ENCODE measurements at places on chromosomes 12 and 14.
A peak's percentile ranks its signal among the peaks of the same experiment; 100 is the strongest.

DNA sequence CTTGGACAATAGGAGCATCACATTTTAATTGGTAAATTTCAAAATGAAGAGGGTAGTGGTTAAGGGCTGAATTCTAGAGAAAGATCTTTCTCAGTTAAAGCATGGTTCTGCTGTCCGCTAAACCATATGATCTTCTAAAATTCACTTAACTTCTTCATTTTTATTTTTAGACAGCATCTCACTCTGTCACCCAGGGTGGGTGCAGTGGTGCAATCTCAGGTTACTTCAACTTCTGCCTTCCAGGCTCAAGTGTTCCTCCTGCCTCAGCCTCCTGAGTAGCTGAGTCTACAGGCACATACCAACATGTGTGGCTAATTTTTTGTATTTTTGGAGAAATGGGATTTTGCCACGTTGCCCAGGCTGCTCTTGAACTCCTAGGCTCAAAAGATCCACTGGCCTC, 226.7 kb upstream of the ABCD2 start:
- DNase-seq: no peak

DNA sequence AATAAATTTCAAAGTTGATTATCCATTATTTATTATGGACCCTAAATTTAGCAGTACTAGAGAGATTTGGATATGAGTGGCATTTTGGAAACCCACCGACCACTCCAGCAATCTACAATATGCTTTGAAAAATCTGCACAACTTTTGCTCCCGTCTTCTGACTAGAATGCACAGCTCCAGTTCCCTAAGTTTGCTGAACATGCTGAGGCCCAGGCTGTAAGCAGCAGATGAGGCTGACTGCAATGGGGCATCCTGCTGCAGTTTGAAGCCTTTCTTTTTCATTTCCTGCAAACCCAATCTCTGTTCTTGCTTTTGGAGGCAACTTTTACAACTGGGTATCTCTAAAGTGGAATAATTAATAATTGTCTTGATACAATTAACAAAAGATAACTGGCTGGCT, 405.8 kb downstream of the ATP23 start:
- DNase-seq: no peak

- DNase-seq: peak; percentile 80
Measured at GRCh38 chr12:65596514-65597091, 227.7 kb upstream of the HMGA2 start.

DNA sequence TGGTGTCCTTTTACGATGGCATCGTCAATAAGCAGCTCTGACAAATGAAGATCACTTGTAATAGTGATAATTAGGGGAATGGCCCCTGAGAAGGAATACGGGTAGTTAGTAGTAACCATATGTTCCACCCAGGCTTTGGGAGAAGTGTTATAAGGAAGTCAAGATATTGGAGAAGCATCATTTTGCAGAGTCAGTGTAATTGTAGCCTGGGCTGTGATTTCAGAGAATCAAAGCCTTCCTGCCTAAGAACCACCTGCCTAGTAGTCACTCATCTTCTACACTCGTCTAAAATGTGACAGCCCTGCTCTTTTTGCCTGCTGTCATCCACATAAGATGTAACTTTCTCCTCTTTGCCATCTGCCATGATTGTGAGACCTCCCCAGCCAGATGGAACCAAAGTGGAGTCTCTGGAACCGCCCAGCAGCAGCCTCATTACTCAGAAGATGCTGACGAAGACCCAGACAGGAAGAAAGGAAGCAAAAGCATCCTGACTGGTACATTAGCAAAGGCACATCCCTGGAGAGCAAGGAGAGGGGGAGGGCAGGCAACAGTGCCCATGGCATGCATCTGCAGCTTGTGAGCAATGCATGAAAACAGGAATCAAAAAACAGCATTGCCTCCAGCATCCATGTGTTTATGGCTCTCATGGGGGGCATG, 12.6 kb upstream of the EDDM3A start:
- no peak for DNase-seq

DNA sequence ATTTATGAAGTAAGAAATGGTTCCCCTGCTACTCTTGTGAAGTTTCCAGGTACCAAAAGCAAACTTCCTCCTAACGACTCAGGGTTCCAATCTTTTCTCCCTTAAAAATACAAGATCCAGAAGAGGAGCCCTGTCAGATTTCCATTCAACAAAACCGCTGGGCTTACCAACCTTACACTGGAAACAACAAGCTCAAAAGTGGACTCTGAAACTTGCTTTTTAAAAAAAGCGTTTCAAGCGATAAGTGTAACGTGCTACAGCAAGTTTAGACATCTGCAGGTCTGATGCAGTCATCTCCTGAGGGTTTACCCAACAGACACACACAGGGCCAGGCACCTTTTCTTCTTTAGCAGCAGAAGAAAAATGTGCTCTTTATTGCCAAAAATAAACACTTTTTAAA, 6.9 kb upstream of the CREBL2 start:
- DNase-seq: no peak

DNA sequence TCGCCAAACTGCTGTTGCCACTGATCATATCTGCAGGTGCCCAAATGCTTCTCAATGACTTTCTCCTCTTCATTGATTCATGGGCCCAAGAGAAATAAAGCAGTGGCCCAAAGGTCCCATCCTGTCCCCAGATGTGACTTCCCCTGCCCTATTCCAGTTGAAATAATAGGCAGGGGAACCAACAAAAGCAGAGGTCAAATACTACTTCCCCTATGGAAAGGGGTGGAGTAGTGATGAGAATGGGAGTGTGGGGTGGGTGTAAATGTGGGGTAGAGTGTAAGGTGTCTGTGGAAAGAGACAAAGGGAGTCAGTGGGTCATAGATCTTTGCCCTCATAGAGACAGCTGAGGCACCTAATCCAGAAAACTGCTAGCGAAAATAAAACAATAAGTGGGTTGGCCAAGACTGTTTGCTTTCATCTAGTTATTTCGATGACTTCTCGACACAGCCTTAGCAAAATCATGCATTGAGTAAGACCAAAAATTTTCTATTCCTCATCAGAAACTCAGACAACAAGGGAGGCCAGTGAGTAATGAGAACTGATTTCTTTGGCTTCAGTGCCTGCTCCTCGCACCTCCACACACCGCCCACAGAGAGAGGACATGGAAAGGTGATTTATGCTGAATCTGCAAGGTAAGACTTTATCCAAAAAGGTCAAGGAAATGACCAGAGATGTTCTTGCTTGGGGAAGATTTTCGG, 10.9 kb upstream of the IL22 start:
- DNase-seq: no peak

DNA sequence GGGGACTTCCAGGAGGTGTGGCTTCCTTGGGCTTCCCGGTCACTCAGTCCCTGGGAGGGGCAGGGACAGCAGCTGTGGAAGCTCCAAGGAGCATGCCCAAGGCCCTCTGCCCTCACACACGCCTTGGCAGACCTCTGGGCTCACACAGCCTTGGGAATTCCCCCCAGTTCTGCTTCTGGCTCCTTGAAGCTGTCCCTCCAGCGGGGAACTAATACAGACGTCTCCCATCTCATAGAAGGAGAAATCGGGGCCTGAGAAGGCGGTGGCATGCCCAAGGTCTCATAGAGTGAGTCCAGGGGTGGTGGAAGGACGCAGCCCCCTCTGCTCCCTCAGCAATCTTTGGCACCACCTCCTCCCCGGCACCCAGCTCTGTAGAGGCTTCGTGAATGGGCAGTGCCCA, 15.7 kb upstream of the TMEM119 start:
- no peak for DNase-seq

GRCh38 chr12:76866726-76867125, 12.1 kb downstream of the CSRP2 start:
- no peak for DNase-seq

GRCh38 chr14:68806526-68807147, 13.8 kb upstream of the ZFP36L1 start:
- no peak for DNase-seq

GRCh38 chr12:55659486-55660385, 23.0 kb downstream of the OR10P1 start:
- DNase-seq: peak; percentile 44

GRCh38 chr14:73234029-73234428, 3.3 kb upstream of the PAPLN start:
- DNase-seq: no peak

DNA sequence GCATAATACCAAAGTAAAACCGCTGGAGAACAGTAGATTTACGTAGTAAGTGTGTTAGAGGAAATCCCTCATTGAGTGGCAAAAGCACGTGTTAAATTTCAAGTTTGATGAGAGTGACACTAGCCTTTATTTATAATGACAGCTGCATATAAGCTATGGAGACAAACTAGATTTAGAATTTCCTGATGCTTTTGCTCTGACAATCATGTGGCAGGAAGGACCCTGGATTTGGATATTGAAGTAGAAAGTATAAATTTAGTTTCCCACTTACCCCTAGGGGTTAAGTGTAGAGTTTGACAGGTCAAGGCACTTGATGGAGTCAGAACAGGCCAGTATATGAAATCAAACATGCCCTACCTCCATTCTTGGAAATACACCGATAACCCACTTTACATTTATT, 983.1 kb downstream of the FLRT2 start:
- DNase-seq: no peak

GRCh38 chr14:102819176-102819628, 42.0 kb downstream of the TRAF3 start:
- no peak for DNase-seq

- no peak for DNase-seq
Measured at GRCh38 chr12:79115743-79116142, 251.2 kb downstream of the SYT1 start.

GRCh38 chr14:55131370-55132137, 2.5 kb downstream of the LGALS3 start:
- no peak for DNase-seq

GRCh38 chr12:49253033-49253623, 11.8 kb upstream of the TUBA1C start:
- DNase-seq: no peak

GRCh38 chr14:34650786-34651584, 21.0 kb upstream of the SNX6 start:
- peak; percentile 99 for DNase-seq

Data from HT1080 (cell line).